ENCODE measurements at places on chromosomes 5 and 9. TPM values are rescaled to one million over a fixed set of nuclear protein-coding genes. Genes with fewer than 3 reads are reported as not detected.
A peak's percentile ranks its signal among the peaks of the same experiment; 100 is the strongest.

SLC6A18 gene
- not detected for polyA plus RNA-seq

GRCh38 chr5:139147483-139148087, 50.6 kb downstream of the SIL1 start:
- peak; percentile 92 for DNase-seq

GRCh38 chr9:77015327-77016048, 4.0 kb upstream of the FOXB2 start:
- no peak for DNase-seq

ANXA1 gene
- polyA plus RNA-seq, result 98.6 TPM

GRCh38 chr5:2704111-2704510, 47.4 kb downstream of the IRX2 start:
- DNase-seq, result no peak

- DNase-seq, result no peak
Observed at GRCh38 chr9:12955510-12956163, 180.8 kb downstream of the LURAP1L start.

MZB1 gene
- polyA plus RNA-seq, result 0.81 TPM

DNA sequence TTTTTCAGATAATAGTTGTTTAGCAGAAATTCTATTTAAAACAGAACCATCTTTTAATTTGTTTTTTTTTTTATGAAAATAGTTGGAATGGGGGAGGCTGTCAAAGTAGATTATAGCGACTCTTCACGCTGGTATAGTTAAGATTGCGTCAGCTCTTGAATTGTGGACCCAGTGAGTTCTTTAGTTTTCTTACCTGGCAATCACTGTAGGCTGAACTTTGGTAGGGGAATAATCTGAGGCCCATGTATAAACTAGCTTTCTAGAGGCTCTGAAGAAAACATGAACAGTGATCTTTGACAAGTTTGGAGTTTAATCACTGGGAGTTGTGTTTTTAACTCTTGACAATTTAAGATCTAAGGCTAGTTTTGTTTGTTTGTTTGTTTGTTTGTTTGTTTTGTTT, 80.8 kb downstream of the CD180 start:
- DNase-seq, result no peak

MSX2 gene
- polyA plus RNA-seq, result 0.72 TPM

DNA sequence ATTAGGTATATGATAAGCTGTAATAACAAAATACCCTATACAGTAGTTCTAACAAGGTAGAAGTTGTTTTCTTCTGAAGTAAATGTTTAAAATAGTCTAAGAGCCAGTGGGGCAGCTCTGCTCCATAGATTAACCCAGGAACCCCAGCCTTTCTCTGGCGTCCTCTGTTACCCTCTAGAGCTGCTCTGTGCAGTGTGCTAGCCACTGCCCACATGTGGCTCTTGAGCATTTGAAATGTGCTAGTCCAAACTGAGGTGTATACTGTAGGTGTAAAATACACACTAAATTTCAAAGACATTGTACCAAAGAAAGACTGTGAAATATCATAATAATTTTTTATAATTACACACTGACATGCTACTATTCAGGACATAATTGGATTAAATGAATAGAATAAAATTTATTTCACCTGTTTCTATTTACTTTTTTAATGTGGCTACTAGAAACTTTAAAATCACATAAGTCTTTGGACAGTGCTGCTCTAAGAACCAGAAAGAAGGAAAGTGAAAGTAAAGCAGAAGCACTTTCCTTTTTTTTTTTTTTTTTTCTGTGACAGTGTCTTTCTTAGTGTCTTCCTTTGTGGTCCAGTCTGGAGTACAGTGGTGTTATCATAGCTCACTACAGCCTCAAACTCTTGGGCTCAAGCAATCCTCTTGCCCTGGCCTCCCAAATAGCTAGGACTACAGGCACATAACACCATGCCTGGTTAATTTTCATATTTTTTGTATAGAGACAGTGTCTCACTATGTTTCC, 39.3 kb downstream of the RAI14 start:
- no peak for DNase-seq

GRCh38 chr9:133403766-133404453, 13.9 kb downstream of the REXO4 start:
- DNase-seq, result no peak

HINT2 gene
- polyA plus RNA-seq, result 32.7 TPM

GRCh38 chr5:98734646-98735045, 38.8 kb upstream of the RGMB start:
- no peak for DNase-seq

DNA sequence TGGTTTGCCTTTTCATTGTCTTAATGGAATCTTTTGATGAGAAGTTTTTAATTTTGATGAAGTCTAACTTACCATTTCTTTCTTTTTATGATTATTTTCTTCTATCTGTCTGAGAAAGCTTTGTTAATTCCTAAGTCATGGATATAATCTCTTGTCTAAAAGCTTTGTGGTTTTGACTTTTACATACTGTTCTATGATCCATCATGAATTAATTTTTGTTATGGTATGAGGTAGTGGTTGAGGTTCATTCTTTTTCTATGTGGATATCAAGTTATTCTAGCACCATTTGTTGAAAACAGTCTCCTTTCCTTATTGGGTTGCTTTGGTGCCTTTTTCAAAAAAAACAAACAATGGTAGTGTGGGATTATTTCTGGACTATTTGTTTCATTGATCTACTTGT, 20.4 kb downstream of the FBXO10 start:
- no peak for DNase-seq

DNA sequence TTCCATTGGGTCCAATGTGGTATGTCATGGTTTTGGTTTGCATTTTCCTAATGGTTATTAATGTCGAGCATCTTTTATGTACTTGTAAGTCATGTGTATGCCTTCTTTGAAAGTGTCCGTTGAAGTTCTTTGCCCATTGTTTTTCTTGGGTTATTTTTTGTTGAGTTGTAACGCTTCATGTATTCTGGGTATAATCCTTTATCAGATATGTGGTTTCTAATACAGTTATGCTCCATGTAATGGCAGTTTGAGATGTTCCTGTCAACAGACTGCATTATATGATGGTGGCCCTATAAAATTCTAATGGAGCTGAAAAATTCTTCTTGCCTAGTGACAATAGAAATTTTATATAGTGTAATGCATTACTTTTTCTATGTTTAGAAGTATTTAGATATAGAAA, 17.2 kb downstream of the RIC1 start:
- no peak for DNase-seq

GRCh38 chr9:133119103-133119845, 1.8 kb downstream of the RALGDS start:
- no peak for DNase-seq

GRCh38 chr9:90921104-90921503, 119.5 kb downstream of the SYK start:
- DNase-seq, result peak; percentile 44

DNA sequence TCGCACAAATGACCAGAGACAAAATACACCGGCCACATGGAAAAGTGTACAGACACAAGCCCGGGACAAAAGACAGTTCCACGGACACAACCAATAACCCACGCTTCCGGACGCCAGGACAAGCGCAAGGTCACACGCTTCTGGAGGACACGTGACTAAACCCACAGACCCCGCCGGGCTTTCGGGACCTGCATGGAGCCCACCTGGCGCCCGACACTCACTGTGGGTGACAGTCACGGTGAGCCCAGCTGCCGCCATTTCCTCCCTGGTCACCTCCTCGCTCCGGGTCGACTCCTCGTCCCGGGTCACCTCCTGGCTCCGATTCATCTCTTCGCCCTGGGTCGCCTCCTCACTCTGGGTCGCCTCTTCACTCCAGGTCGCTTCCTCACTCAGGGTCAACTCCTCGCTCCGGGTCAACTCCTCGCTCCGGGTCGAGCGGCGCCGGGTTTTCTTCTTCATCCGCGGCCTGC, 470 bp downstream of the BAG1 start:
- DNase-seq, result peak; percentile 28

BICD2 gene
- 25.4 TPM for polyA plus RNA-seq

GRCh38 chr9:36332006-36332405, 68.1 kb downstream of the RNF38 start:
- DNase-seq, result no peak

DNA sequence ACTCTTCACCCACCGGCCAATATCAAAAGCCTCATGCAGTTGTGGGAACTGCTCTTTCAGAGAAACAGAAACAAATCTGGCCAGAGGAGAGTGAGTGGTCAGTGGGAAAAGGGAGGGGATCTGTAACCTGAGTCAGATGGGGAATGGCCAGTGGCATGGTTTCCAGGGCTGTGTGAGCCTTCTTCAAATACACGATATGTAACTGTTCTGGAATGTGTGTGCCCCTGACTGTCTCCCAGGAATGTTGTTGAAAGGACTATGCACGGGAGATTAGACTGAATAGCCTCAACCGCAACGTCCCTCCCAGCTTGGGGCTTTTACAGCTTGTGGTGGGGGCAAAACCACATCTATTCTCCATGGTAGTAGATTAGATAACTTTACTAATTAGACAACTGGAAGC, 60.8 kb downstream of the SH3TC2 start:
- DNase-seq, result no peak

QRFP gene
- polyA plus RNA-seq, result 0.46 TPM

DNA sequence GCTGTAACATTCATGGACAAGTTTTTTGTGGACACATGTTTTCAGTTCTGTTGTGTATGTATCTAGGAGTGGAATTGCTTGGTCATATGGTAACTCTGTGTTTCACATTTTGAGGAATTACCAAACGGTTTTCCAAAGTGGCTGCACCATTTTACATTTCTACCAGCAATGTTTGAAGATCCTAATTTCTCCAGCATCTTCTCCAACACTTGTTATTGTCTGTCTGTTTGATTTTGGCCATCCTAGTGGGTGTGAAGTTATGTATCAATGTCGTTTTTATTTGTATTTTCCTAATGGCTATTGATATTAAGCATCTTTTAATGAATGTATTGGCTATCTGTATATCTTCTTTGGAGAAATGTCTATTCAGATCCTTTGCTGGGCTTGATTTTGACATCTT, 6.9 kb downstream of the TMEFF1 start:
- no peak for DNase-seq

OR1Q1 gene
- polyA plus RNA-seq, result not detected

FAT2 gene
- polyA plus RNA-seq, result 0.07 TPM

GRCh38 chr9:105828171-105828570, 133.8 kb downstream of the TMEM38B start:
- no peak for DNase-seq

AKNA gene
- polyA plus RNA-seq, result 31.2 TPM

IL31RA gene
- 0.12 TPM for polyA plus RNA-seq

C5orf46 gene
- polyA plus RNA-seq, result 3.0 TPM

- no peak for DNase-seq
Observed at GRCh38 chr5:156396063-156396829, 69.3 kb downstream of the SGCD start.

DNA sequence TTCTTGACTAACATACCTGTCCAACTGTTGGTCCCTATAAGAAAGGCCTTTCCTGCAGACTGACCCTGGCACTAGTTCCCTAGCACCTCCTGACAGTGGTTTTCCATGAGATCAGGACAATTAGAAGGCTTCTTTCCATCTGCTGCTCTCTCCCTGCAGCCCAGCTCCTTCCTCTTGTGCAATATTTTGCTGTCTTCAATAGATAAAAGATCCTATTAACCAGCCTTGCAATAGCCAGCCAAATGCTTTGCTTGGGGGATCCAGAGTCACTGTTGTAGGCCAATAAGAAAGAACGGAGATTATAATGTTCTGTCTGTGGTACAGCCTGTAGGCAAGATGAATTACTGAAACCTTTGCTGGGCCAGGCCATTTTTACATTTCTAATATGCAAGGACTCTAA, 18.4 kb upstream of the NME5 start:
- no peak for DNase-seq

LHX2 gene
- 0.12 TPM for polyA plus RNA-seq

DNA sequence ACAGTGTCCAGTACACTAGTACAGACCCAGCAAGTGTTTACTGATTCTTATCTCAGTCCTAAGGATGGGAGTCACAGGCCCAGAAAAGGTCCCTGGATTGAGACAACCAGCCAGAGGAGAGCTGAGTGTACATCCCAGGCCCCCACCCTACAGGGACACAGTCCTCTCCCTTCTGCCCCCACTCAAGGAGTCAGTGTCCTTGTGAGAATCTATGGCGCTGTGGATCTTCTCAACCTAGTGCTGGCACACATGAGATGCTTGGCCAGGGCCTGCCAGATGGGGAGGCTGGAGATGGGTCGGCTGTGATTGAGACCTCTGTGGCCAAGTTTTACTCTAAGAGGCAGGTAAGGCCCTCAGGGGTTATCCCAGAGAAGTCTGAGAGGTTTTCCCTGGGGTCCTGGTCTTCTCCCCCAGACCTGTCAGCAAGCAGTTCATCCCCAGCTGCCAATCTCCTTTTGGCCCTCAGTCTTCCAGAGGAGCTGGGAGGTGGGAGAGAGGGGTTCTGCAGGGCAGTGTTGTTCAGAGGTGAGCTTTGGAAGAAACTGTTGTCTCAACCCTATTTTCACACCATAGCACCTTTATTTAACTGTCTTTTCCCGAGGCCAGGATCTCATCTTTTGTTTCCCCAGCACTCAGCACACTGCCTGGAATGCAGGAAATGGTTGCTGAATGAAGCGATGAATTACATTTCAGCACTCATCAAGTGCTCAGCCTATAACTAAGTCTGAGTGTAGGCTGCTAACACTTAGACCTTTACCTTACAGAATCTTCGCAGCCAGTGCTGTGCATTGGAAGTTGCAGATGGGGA, 3.2 kb upstream of the NSD1 start:
- DNase-seq, result no peak

ACOT12 gene
- 0.27 TPM for polyA plus RNA-seq

GRCh38 chr5:108382784-108383330, 959 bp upstream of the FBXL17 start:
- DNase-seq, result no peak

DNA sequence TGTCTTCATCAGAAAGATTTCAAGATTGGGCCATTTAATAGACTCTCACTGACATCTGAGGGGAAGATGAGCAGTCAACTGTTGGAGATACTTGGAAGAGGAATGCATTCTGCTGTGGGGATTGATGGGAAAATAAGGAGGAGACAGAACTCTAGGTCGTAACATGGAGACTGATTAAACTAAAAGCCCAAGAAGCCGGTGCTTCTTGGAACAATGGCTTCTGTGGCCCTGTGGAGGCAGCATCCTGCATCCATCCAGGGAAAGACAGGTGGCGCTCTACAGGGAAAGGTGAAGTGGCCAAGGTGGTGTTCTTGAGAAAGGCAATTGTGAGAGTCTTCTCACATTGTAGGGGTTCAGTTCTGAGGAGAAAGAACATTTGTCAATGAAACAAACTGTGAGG, 31.3 kb downstream of the ZFAND5 start:
- DNase-seq, result no peak

- no peak for DNase-seq
Observed at GRCh38 chr5:93034621-93035590, 546.1 kb downstream of the NR2F1-AS1 start.

PCDHB10 gene
- polyA plus RNA-seq, result 7.5 TPM

DNA sequence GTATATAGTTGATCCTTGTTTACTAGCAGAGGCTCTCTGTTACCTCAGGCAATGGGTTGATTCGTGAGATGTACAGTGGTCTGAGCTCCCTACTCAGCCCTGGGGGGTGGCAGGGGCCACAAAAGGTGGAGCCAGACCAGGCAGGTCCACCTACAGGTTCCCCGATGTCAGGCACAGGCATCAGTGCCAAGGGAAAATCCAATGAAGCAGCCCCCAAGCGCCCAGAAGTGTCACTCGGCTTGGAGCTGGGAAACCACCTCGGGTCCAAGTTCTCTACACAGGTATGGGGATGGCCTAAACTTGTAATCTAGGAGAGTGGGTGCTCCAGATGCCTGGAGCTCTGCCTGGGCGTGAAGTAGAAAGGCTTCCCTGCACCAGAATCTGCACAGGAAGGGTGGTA, 188.8 kb downstream of the KIAA0825 start:
- DNase-seq, result no peak

PDLIM4 gene
- 10.9 TPM for polyA plus RNA-seq

ANKRD18A gene
- polyA plus RNA-seq, result 1.7 TPM

GRCh38 chr5:65819215-65819904, 97.4 kb downstream of the NLN start:
- DNase-seq, result no peak

ZNF354C gene
- polyA plus RNA-seq, result 10.1 TPM

Data from right lung (tissue), 10 donors.